ENCODE measurements at places on chromosomes 3 and 15.

DNA sequence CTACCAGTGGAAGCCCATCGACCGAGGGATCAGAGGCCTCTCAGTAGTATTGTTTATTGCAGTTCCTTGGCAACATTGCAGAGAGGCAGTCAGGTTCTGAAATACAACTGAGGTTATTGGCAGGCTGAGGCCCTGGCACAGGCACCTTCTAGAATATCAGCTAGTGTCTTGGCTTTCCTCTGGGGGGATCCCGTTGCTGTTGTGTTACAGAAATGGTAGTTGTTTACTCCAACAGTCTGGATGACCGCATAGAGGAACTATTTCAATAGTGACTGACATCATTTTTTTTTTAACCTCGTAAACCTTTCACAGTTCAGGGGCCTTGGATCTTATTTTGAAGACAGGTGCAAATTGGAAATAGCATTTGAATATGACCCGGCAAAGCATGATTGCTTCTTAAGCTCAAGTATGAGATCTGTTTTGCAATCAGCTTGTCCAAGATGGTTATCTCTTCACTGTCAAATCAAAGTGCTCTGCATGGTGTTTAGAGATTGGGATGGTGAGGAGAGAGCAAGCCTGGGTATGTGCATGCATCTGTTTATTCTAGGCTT is 63.9 kb downstream of the PGPEP1L start:
- peak; percentile 28 for DNase-seq

GRCh38 chr3:155037508-155038202 is 42.5 kb upstream of the MME start:
- no peak for DNase-seq

DNA sequence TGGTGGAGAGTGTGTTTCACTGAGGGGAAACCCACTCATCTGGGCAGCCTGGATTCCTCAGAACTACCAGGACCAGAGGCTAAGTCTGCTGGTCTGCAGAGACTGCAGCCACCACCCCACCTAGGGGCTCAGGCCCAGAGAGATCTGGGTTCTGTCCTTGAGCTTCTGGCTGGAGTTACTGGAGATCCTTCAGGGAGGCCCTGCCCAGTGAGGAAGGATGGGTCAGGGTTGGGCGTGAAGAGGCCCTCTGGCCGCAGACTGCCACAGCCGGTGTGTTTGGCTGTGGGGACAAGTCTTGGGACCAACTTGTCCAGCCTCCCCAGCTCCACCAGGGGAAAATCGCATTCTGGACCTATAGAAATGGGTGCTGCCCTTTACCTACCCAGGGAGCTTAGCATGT is 235.3 kb upstream of the CBLB start:
- DNase-seq = no peak

GRCh38 chr3:45123581-45124269 is 22.5 kb downstream of the CDCP1 start:
- no peak for DNase-seq

GRCh38 chr15:87365186-87365585 is 891.4 kb downstream of the NTRK3 start:
- DNase-seq = no peak

DNA sequence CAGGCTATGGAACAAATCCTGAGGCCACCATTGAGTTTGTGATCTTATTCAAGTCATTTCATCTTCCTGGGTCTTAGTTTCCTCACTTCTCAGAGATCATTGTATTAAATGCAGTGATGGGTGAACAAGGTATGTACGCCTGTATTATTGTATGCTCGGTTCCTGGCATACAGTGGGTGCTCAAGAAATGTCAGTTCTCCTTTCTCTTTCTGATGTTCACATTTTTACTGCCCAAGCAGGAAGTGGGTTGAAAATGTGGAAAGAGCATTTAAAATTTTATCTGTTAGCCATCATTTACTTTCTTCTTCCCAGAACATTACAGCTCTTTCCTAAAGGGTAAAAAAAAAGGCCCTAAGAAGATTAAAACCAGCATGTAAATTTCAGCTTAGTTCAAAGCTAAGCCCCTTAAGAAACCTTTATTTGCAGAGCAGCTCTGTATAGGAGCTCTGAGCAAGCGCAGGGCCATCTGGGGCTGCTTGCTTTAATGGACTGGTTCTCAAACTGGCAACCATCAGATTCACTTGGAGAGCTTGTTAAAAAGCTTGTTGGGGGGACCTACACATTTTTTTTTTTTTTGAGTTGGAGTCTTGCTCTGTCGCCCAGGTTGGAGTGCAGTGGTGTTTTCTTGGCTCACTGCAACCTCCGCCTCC is 179.4 kb downstream of the CHST2 start:
- DNase-seq = no peak

DNA sequence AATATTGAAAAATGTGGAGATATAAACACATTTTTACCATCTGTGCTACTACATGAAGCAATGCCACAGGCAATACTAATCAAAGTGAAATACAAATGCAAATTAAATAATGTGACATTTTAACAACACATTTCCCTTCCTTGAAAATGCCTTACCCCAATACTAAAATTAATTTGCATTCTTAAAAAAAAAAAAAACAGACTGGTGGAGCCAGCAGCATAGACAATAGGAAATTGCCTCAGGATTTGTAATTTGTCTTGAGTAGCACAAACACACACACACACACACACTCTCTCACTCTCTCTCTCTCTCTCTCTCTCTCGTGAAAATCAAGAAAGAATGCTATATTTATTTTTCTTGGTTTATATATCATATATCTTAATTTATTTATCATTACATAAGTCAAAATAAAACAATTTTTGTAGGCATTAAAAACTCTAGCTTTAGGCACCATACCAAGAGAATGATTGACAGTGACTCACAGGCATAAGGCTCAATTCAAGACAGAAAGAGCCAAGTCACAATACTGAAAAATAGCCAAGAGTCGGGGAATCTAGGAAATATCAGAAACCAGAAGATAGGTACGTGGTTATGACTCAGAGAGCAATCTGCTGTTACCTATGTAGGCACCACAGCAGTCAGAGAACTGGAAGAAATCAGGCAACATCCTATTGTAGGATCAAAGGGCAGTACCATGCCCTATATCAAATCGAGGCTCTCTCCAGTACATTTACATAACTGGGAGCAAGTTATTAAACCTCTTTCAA is 23.0 kb downstream of the SUCNR1 start:
- no peak for DNase-seq

DNA sequence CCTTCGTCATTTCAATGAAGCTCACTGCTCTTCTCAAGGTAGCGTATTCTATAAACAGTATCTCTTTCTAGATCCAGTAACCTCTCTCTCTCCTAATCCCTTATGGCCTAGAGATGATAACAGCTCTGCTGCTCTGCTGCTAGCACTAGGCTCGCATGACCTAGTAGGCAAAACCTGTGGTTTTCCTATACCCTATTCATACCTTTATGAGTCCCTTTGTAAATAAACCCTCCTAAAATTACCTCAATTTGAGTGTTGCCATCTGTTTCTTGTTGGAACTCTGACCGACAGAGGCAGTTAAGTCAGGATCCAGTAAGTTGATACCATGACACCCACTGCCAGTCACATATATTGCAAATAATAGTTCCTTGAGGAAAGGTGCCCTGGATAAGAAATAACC is 7.3 kb downstream of the CCDC14 start:
- no peak for DNase-seq

DNA sequence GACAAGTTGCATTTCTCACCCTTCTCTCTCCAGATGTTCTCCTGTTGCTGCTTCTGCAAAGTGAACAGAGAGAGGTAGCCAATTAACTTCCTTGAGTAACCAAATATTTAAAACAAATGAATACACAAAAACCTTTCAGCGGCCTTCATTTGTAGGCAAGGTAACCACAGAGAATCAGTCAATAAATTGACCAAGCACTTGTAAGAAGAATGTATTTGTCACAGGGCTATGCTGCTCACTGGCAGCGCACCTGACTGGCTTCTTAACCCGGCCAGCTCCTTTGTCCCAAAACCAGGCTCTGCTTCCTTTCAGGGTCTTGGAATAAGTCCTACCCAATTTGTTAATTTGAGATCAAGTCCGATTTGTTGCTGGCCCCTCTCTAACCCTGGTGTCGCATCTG is 43.5 kb upstream of the STXBP5L start:
- no peak for DNase-seq

GRCh38 chr3:46091741-46092701 is 64.7 kb upstream of the XCR1 start:
- no peak for DNase-seq

DNA sequence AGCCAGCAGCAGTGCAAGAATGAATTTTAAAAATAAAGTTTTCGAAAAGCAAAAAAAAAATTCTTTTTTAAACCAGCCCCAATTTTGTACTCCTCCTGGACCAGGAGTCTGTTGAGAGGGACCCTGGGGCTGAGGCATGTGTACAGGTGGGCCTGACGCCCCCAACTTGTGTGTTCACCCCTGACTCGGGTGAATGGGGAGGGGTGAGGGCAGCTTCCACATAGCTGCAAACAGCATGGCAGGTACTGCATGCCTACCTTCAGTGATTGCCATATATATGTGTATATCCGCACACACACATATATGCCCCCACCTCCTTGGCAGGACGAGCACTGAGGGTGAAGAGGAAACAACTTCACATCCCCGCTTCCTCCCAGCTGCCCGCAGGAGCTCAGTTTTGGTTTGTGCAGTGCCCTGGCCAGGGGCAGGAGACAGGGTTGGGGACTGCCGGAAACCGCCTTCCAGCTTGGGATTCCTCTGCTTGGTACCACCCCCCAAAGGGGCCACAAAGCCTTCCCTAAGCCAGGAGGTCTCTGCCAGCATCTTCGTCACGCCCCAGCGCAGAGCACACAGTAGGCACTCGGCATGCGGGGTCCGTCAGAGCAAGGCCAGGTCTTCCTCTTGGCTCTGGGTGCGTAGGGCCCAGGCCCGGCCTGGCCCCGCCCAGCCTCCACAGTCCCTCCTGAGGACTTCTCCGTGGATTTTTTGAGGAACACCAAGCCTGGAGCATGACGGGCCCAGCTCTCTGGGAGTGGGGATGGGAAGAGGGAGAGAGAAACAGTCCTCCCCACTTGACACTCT is 61.8 kb upstream of the RPL32 start:
- DNase-seq = no peak

DNA sequence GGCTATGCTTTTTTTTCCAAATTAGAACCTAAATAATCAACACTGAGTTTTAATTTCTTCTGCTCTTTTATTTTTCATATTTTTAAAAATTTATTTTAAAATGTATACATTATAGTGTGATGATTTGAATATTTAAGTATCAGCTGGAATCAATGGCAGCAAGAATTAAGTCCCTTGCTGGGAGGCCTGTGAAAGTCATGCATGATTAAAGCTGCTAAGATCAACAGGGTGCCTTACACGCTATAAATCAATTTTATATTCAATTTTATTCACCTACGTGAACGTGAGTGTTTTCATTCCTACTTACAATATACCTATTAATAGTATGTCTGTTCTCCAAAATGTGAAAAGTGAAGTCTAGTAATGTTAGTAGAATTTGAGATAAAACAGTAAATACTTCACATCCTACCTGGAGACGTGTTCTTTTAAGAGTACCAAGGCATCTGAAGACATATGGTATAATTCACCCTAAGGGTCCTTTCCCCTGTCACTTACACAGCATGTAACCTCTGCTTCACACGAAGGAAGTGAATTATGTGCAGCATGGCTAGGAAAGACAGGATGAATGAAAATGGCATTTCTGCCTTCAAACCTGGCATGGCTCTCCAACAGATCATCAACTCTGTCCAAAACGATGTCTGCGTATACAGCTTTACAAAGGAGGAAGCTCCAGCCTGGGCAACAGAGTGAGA is 640.4 kb upstream of the ROBO1 start:
- DNase-seq = no peak

All from cerebellar cortex (tissue), 1 donor.